ENCODE measurements at places on chromosomes 11 and 22.
A peak's percentile ranks its signal among the peaks of the same experiment; 100 is the strongest.

DNA sequence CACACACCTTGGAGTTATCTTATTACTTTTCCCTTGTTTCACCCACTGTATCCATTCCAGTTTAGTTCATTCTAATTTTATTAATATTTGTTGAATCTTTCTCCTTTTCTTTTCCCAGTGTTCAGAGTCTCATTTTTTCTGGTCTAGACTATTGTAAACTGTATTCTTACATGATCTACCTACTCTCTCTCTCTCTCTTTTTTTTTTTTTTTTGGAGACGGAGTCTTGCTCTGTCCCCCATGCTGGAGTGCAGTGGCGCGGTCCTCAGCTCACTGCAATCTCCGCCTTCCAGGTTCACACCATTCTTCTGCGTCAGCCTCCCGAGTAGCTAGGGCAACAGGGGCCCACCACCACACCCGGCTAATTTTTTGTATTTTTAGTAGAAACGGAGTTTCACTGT lies 2.1 kb downstream of the ANKRD42 start:
- DNase-seq = no peak

DNA sequence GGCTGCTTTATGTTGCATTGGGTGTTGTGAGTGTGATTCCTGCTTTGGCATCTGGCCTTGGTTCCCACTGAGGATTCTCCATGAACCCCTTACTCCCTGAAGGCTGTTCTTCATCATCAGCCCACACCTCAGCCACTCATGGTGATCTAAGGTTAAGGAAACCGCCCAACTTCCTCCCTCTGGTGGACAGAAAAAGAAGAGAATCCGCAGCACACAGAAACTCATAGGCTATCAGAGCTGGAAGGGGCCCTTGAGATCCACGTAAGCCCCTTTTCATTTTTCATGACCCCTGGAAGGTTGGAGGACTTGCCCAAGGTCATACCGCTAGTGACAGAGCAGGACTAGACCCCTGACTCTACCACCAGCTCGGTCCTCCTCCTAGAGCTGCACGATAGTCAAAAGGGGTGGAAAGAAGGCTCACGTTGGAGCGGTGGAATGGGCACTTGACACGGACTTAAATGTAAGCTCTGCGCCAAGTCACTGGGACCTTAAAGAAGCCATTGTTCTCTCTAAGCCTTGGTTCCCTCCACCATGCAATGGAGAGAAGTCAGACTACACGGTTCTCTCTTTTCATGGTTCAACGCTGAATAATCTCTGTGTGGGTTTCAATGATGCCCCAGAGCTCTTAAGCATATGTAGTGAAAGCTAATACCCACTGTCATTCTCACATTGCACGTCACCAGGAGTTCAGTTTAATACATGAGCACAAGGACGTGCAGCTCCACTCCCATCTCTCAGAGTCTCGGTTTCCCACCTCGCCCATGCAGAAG lies 83.6 kb upstream of the CRTAM start:
- no peak for DNase-seq

- no peak for DNase-seq
Measured at GRCh38 chr11:128696941-128697340, 3.1 kb downstream of the FLI1 start.

DNA sequence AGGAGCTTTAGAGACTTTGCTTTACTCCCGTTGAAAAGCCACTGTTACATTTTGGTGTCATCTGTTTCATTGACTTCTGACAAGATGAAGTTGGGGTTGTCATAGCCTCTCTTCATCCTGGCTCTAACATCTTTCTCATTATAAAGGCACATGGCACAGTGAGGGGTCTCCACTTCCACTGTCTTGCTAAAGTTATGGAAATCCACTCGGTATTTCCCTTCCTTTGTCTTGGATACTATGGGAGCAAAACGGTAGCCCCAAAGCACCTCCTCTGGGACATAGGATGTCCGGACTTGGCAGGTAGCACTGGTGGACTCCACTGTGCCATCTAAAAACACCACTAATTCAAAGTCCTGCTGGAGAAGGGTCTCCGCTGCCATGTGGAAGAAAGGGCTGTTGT lies 28.0 kb downstream of the KCNJ1 start:
- no peak for DNase-seq

DNA sequence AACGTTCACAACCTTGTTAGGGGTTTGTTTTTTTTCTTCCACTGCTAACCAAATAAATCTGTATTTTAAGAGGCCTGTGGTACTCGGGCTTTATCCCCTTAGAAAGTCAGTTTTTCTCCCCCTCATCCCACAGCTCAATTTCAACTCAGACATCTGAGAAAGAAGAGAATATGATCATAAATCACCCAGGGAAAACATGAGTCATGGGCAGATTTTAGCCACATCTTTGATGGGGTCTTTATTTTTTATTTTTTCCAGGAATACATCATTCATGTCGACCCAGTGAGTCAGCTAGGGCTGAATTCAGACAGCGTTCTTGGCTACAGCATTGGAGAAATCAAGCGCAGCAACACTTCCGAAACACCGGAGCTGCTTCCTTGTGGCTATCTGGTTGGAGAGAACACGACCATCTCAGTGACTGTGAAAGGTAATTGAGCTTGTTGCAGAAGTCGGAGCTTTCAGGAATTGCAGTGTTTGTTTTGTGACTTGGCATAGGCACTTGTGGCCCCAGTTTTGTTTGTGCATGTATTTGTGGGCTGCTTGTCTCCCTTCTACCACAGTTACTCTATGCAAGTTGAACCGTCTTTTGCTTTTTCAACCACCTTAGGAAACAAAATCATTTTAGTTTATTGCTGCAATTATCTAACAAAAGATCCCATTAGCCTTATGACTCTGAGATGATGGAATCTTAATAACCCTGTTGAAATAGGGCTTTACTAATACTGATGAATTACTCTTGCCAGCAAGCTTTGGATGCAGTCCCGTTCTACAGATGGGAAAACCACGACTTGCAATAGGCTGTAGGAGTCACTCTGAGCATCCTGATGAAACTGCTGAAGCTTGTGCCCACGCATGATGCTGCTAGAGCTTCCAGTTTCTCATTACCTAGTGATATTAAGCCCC lies 62.7 kb downstream of the DBX1 start:
- DNase-seq = peak; percentile 59

DNA sequence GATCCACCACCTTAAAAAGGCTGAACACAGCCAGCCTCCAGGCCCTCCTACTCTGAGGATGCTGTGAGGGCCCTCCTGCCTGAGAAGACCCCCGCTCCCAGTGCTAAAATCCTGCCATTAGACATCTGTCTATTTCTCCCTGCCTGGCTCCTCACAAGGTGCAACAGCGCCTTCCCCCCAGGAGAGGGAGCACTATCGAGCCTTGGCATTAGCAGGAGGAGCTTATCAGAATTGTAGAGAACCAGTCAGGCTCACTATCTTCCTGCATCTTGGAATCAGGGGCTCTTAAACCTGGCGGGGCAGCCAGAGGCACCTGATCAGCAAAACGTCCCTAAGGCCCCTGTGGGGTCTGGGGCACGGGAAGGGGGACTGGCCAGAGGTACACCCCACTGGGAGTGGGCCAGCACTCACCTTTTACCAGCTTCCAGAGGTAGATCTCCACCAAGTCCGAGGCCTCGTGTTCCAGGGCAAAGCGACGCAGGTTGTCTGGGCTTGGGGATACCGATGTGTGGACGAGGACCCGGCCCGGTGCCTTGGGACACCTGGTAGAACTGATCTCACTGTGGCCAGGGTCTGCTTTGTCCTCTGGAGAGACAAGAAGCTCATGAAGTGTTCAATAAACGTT lies 28.7 kb downstream of the CHRDL2 start:
- DNase-seq = peak; percentile 48

DNA sequence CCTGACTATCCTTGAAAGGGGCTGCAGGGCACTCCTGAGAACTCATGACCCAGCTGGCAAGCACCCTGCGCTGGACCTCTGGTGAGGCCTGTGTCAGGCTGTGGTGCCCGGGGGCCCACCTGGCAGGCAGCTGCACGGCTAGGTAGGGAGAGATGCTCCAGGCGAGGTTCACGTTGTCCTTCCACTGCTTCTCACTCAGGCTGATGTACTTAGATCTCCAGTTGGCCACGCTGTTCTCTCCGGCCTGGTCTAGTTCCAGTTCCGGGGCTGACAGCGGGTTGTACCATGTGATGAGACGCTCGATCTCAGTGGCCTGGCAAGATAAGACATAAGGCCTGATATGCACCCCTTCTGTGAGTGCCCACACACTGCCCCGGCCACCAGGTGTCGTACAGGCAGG lies 44.7 kb upstream of the SERPIND1 start:
- no peak for DNase-seq

DNA sequence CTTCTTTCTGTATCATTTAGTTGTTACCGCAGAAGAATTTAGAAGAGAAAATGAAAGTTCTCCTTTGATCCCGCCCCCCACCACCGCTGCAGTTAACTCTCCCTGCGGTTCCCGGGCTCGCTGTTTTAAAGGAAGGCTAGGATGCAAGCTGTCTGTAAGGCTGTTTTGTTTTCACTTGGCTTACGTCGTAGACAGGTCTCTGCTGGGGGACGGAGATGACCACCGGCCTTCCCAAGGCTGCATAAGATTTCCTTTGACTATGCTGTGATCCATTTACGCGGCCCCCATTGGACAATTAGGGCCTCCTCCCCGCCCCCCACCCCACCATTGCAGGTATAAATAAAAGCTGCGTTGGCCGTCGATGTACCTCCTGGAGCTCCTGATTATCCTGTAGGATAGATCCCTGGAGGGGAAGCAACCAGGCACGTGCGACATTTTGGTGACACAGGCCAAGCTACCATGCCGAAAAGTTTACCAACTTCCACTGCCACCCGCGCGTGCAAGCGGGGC lies 1.4 kb upstream of the CPT1A start:
- DNase-seq = no peak

DNA sequence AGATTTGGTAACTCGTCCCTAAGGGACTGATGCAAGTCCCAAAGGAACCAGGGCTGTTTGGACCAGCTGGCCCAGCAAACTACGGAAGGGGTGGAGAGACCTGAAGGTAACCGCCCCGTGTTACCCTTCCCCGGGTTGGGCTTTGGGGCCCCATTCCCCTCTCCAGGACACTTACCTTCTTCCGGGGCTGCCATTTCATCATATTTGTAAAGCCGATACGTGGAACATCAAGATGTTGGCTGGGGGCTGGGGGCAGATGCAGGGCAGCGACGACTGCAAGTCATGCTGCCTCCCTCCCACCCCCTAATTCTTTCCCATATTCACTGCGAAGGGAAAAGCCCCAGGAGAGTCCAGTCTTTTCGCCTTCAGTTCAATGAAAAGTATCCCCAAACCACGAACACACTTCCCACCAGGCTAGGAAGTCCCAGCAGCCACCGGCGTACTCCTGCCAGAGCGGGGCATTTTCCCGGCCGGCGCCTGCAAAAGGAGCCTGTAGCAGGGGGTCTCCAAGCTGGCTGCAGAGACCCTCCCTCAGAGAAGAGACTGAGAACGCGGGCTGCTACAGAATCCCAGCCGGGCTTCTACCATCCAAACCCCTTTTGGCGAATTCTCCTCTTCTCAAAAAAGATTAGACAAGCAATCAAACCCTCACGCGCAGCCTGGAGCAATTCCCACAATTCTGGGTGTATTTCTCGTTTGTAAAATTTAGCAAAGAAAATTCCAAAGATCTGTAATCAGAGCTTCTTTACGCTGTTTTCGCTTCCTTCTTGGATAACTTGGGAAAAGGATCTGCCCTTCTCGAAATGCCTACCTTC lies 236.7 kb downstream of the TTC28 start:
- DNase-seq = no peak

GRCh38 chr11:63629426-63629825 lies 15.2 kb upstream of the PLAAT3 start:
- no peak for DNase-seq

- no peak for DNase-seq
Measured at GRCh38 chr11:128868841-128869671, 2.0 kb upstream of the KCNJ1 start.

- no peak for DNase-seq
Measured at GRCh38 chr11:68979931-68980775, 633 bp downstream of the MRGPRD start.

GRCh38 chr22:44592126-44592823 lies 94.2 kb upstream of the RTL6 start:
- DNase-seq = no peak

DNA sequence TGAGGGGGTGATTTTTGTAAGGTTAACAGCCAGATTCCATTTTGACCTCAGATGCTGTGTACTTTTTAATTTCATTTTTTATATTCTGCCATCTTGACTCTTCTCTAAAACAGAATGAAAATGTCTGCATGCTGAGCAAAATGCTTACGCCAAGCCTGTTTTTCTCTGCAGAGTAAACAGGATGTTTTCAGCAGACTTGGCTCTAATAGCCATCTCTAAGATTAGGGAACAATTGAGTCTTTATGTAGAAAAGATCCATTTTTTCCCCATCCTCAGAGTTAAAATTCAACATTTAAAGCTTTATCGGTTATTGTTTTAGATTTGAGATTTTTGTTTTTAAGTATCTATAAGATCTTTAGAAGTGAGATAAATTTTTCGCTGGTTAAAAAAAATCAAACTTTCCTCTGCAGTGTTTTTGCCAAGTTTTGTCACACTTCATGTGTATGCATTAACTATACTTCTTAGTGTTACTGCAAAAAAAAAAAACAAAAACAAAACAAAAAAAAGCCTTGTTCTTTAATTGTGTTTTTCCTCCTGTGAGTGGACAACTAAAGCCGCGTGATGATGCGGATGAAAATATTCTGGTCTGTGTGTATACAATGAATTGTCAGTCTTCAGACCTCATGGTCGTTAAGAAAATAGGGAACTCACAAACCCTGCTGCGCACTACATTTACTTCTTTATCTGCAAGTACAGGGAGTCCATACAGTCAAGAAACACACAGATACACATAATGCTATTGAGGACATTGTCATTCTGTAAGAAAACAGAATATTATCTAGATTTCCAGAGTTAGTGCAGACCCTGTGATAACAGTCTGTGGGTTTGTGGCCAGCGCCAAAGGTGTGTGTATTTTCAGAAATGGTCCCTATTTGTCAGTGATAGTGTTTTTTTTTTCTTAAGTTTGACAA lies 17.5 kb upstream of the ADSL start:
- DNase-seq = no peak

DNA sequence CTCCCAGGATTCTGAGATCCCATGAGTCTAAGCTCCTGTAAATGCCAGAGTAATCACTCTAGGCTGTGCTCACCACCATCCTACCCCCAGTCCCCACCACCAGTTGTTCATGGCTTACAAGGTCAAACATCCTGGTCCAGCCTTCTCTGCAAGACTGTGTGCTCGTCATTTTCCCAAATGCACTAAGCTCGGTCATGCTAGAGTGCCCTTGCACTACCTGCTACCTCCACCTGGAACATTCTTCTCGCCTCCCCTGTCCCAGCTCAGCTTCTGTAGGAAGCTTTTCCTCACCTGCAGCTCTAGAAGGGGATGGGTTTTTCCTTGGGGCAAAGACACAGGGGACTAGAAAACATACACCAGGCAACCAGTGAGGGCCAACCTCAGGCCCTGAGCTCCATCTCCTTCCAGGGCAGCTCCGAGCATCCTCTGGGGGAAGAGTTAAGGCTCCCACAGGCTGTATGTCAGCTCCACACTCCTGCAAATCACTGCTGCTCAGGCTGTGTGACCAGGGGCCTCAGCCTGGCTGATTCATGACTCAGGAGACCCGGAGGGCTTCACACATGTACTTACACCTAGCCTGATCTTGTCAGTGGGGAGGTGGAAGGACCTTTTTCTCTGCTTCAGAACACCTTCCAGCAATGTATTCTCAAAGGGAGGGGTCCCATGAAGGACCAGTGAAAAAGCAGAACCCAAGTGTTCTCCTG lies 37.2 kb upstream of the CSNK2A3 start:
- DNase-seq = no peak

Measured in HFF-Myc (cell line).